ENCODE measurements at places on chromosomes 13 and 19.

DNA sequence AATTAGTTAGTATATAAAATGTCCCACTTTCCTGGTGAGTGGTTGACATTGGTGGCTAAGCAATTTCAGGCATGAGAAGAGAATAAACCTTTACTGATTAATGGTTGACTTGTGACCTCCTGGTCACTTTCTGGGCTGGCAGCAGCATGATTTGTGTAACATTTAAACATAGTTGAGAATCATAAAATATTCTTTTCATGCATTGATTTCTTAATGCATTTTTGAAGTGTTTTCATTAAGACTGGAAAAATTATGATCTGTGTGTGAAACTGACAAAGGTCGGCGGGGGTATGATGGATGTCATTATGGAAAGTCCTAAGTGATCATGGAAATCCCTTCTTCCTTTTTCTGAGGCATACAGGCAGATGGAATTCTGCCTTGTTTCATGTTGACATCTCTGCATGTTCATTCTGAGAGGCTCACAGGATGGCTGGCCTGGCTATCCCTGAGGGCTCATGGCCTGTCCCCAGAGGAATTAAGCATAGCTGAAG is 98.7 kb upstream of the RNF113B start:
- DNase-seq, result no peak

DNA sequence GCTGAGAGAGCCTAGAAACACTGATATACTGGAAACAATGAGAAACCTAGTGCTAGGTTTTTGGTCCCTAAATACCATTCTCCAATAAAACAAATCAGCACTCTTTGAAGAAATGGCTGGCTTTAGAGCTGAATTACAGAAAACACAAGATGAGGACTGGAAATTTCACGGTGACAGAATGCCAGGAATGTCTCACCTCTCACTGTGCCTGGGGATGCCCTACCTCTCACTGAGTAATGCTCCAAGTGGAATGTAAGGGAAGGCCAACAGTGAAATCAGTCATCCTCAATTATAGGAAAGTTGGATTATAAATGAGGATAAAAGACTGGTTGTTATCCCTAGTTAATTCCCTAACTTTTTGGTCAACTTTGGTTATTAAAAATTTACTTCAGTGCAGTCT is 259.0 kb downstream of the NALCN start:
- no peak for DNase-seq

DNA sequence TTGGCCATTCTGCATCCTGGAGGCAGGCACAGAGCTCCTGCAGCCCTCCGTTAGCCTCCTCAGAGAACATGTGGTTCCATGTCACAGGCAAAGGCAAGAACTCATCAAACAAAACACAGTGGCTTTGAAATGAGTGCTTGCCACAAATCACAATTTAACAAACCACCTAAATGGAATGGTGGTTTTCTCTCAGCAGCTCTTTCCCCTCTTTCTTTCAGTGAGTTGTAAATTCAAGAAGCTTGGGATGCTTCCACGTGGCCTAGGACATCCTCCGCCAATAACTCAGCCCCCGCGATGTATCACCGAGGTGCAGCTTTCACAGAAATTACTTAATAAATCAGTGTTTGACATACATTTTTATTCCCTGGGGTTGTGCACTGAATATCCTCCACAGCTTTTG is 65.4 kb upstream of the RFC3 start:
- DNase-seq, result no peak

GRCh38 chr19:32875428-32875827 is 5.9 kb upstream of the SLC7A9 start:
- DNase-seq, result no peak

- no peak for DNase-seq
These were observed 190.3 kb downstream of the LMO7 start for GRCh38 chr13:75826391-75826790.

- no peak for DNase-seq
These were observed 328.6 kb downstream of the SUCLA2 start for GRCh38 chr13:47672245-47673008.

GRCh38 chr19:42129399-42130253 is 2.6 kb downstream of the POU2F2 start:
- no peak for DNase-seq

DNA sequence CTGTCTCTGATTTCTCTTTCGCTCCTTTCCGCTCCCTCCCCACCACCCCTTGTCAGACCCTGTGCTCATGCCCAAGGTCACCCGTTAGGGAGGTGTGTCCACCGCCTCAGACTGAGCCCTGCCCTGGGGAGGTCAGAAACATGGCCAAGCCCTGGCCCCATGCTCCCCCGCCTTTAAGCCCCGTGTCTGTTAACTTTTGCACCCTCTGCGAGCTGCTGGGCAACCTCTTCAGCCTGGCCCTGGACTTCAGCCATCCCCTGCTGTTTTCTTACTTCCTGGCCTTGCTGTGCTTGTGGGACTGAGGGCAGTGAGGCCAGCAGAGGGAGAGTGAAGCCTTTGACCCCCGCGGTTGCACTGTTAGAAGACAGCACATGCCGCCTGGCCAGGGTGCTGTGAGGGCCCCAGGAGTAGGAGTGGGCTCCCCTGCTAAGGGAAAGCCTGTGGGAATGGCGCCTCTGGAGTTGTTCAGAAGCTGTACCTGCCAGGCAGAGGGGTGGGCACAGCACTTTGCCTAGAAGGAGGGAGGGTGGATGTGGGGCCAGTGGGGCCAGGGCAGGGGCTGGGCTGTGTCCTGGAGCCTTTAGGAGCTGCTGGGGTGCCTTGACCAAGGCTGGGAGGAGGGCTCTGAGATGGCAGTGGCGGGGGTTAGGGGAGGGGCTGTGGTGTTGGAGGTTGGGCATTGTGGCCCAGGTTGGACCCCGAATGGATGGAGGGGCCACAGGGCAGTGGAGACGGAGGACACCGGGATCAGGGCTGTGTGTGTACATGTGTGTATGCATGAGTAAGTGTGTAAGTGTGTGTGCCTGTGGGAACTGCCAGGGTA is 7.9 kb downstream of the UPF1 start:
- DNase-seq, result no peak

GRCh38 chr13:20713014-20713376 is 9.5 kb downstream of the IL17D start:
- no peak for DNase-seq

GRCh38 chr13:99432609-99433542 is 68.4 kb upstream of the TM9SF2 start:
- DNase-seq, result peak; percentile 59

DNA sequence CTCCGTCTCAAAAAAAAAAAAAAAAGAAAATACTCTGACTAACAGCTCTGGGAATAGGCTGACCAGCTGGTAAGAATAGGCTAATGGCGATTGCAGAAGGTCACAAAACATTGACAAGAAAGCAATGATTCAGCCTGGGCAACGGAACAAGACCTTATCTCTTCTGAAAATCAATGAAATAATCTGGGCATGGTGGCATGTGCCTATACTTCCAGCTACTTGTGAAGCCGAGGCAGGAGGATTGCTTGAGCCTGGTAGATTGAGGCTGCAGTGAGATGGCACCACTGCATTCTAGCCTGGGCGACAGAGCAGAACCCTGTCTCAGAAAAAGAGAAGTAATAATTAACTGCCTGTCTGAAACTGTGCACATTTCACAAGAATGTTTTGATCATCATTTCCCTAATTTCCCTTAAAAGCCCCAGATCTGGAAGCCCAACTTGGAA is 18.8 kb upstream of the MTRF1 start:
- DNase-seq, result no peak

DNA sequence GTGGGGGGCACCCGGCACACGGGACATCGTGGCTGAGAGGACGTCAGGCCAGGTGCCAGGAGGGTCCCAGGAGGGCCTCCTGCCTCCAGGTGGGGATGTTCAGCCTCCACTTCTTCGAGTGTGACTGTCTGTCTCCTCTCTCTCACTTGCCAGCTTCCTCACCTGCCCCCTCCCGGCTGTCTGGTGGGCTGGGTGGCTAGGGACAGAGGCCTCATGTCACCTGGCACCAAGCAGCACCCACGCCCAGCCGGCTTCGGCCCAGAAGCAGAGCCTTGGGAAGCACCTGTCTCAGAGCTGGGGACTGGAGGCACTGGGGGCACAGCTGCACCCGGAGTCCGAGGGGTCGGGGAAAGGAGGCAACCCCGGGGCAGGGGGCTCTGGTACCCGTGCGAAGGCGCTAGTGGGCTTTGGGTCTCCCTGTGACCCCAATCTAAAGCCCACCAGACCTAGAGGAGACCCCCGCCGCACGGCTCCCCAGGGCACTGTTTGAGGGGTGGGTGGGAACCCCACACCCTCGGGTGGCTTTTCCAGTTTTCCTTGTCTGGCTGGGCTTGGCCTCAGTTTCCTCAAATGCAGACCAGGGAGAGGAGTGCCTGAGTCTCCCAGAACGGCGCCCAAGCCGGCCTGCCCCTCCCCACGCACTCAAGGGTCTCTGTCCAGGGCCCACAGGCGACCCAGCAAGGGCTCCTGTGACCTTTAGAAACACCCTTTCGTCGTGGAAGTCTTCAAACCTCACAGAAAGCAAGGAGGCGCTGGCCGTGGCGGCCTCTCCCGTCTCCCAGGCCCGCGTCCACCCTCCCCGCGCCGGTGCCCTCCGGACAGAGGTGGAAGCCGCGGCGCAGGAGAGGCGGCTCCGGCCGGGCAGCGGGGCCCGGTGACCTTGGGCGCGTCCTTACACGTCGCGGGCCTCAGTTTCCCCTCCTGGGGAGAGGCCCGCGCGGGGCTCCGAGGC is 664 bp upstream of the HCN2 start:
- no peak for DNase-seq

- DNase-seq, result no peak
These were observed 15.6 kb upstream of the CCDC97 start for GRCh38 chr19:41294393-41294792.

GRCh38 chr13:95237310-95237870 is 63.9 kb downstream of the ABCC4 start:
- no peak for DNase-seq

DNA sequence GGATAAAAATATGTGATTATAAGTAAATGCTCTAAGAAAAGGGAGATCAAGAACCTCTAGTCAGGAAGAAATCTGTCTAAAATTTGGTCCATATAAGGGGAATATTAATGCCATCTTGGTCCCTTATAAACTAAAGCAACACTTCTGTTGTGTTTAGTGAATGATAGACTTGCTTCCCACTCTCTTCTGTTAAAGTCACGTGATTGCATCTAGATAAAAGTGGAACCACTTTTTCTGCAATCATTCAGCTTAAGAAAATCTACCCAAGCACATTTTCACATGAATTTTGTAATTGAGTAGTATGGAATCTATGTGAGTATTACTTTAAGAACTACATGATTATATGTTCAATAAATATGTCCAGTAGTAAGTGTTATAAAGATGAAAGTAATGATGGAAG is 782.9 kb upstream of the MIR17HG start:
- DNase-seq, result no peak

DNA sequence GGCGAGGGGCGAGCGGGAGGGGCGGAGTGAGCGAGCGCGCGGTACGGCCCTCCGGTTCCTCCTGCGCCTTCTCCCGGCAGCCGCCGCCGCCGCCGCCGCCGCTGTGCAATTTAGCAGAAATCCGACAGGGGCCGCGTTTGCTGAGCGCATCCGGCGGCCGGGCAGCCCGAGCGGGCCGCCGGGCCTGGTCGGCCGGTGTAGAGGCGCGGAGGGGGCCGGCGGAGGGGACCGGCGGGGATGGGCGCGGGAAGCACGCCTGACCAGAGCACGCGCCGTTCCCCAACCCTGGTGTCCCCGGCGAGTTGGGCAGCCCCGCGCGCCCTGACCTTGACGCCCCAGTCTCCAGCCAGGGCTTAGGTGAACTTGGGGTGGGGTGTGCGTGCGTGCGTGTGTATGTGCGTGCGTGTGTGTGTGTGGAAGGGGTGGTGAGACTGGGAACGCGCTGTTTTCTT is 144.5 kb upstream of the ZNF536 start:
- peak; percentile 78 for DNase-seq

DNA sequence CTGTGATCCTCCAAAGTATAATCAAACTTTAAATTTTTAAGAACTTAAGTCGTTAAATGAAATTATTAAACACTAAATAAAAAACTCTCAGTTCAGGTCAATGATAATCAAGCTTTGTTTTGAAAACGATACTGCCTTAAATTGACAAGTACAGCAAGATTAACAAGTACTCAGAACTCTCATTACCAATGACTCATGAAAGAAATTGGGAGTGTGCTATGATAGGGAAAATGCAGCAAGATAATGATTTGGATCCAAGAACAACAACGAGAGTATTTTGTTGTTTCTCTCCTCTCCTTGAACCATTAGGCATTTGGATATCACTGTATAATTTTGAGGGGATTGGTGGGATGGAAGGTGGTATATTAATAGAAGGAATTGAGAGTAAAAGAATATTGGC is 10.2 kb downstream of the N4BP2L2 start:
- no peak for DNase-seq

GRCh38 chr13:51821606-51822005 is 17.6 kb upstream of the DHRS12 start:
- DNase-seq, result no peak

- no peak for DNase-seq
These were observed 262.6 kb upstream of the RXFP2 start for GRCh38 chr13:31476753-31477152.

- DNase-seq, result no peak
These were observed 9.4 kb downstream of the ZNF546 start for GRCh38 chr19:40006273-40006691.

DNA sequence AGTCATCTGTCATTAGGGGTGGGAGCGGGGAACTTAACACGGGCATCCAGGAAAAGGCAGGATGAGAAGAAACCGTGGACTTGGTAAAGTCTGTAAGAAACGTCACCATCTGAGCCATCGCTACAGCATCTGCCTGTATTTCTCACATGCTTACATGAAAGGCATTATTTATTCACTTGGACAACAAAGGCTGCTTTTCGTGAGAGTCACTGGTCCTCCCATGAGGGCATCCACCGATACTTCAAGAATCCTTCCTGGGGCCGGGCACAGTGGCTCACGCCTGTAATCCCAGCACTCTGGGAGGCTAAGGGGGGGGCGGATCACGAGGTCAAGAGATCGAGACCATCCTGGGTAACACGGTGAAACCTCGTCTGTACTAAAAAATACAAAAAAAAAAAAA is 16.1 kb downstream of the ZNF446 start:
- no peak for DNase-seq

DNA sequence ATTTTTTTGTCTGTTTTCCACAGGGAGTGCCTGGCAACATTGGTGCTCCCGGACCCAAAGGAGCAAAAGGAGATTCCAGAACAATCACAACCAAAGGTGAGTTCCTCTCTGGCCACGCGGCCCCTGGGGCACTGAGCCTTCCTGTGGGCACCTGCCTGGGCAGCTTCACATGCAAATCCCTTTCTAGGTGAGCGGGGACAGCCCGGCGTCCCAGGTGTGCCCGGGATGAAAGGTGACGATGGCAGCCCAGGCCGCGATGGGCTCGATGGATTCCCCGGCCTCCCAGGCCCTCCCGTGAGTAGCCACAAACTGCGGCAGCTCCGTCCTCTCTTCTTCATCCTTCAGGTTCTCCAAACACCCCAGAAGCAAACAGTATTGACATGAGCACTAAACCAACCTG is 99.4 kb downstream of the RAB20 start:
- no peak for DNase-seq

- DNase-seq, result no peak
These were observed 439 bp downstream of the DZIP1 start for GRCh38 chr13:95643936-95644598.
